Activated T-cell treated with anti-CD3 and anti-CD28 coated beads, Interleukin-2, amount 50 U/mL, for 48 hours (primary cell): ENCODE measurements at places on chromosomes 11 and 22.

- DNase-seq, result no peak
Measured at GRCh38 chr11:64752175-64752970, 7.4 kb downstream of the PYGM start.

DNA sequence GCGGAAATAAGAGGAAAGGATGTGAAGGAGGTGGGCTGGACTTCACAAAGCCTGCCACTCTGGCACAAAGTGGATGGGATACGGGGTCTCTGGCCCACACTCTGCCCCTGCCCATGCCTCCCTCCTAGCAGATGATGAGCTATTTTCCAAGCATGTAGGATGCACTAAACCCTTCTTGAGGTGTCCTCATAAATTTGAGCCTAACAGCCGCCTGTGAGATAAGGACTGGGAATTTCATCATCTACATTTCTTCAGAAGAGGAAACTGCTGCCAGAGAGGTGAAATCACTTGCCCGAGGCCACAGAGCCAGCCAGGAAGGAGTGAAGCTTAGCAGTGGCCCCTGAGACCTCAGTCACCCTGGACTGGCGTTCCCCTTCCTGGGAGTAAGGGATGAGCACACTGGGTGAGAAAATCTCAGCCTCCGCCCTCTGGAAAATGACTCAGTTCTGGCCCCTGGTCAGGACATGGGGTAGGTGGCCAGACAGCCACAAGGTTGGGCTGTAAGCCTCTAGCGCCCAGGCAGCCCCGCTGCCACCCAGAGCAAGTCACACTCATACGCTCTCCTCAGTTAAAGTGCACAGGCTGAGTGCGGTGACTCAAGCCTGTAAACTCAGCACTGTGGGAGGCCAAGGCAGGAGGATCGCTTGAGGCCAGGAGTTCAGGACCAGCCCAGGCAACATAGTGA lies 27.9 kb downstream of the MB start:
- no peak for DNase-seq

GRCh38 chr22:30204742-30205111 lies 41.8 kb downstream of the LIF start:
- DNase-seq, result no peak

DNA sequence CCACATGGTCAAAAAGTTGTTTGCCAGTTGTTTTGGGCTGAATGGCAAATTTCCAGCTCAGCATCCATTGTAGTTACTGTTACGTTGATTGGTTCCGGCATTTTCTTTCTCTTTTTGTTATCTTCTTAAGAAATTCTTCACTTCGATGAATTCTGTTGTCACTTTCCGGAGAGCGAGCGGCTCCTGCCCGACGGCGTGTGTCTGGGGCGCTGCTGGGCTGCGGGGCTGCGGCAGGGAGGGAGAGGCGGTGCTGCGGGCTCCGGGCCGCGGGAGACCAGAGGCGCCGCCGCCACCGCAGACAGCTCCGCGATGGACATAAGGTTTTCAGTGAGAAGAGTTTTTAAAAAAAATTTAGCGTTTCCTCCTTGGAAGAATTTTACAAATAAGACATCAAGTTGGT lies 117.4 kb downstream of the RRM1 start:
- DNase-seq, result no peak

- DNase-seq, result peak; percentile 45
Measured at GRCh38 chr11:77039491-77040400, 5.5 kb downstream of the B3GNT6 start.
